ENCODE measurements at places on chromosomes 12 and 14. TPM values are rescaled to one million over a fixed set of nuclear protein-coding genes. Genes with fewer than 3 reads are reported as not detected.

- DNase-seq, result no peak
Measured at GRCh38 chr12:122282061-122282460, 15.8 kb upstream of the VPS33A start.

- no peak for DNase-seq
Measured at GRCh38 chr12:105214670-105215375, 21.2 kb downstream of the APPL2 start.

GRCh38 chr14:61803755-61804154 lies 41.5 kb downstream of the SNAPC1 start:
- no peak for DNase-seq

GRCh38 chr14:90611936-90612335 lies 204.3 kb downstream of the TTC7B start:
- DNase-seq, result no peak

- DNase-seq, result no peak
Measured at GRCh38 chr12:71392521-71393145, 47.0 kb upstream of the LGR5 start.

- peak; percentile 50 for DNase-seq
Measured at GRCh38 chr14:92945959-92946846, 23.3 kb downstream of the CHGA start.

- no peak for DNase-seq
Measured at GRCh38 chr12:124790650-124791400, 72.8 kb downstream of the SCARB1 start.

- no peak for DNase-seq
Measured at GRCh38 chr12:132597333-132598316, 12.8 kb downstream of the LRCOL1 start.

DNA sequence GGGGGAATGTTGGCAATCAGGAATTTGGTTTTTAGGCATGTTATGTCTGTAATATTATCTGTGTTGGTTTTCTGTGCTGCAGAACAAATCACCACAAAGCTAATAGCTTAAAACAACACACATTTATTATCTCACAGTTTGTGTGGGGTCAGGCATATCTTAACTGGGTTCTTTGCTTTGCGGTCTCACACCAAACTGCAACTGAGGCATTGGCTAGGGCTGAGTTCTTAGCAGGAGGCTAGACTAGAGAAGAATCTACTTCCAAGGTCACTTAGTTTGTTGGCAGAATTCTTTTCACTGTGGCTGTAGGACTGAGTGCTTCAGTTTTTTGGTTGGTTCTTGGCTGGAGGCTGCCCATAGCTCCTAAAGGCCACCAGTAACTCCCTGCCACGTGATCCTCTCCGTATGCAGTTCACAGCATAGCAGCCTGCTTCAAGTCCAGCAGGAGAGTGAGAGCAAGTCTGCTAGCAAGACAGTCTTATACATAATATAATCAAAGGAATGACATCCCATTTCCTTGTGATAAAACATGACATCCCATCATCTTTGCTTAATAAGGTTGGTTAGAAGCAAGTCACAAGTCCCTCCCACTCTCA lies 21.6 kb downstream of the ATF1 start:
- no peak for DNase-seq

GRCh38 chr14:79466938-79467527 lies 744.3 kb downstream of the DIO2 start:
- DNase-seq, result no peak

GRCh38 chr12:3263939-3264922 lies 187.1 kb downstream of the TSPAN9 start:
- no peak for DNase-seq

GRCh38 chr14:36647417-36647823 lies 14.2 kb upstream of the PAX9 start:
- DNase-seq, result no peak

GRCh38 chr12:27498149-27498548 lies 25.9 kb upstream of the PPFIBP1 start:
- DNase-seq, result no peak

- DNase-seq, result no peak
Measured at GRCh38 chr12:90211017-90211416, 502.4 kb upstream of the ATP2B1 start.

DNA sequence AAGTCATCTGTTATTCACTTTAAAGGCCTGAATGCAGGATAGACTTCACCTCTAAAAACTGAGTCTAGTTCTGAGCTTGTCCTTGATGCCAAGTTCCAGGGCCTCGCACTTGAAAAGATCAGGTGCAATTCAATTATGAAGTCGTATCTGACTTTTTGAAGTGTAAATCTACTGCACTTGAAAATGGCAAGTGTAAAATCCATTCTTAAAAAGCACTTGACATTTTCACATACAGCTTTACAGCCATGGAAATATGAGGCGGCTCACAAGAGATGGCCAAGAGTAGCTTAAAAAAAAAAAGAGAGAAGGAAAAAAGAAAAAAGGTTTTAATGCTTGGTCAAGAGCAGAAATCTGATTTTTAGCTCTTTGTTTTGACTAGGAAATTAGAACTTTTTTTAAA lies 172.5 kb downstream of the GXYLT1 start:
- no peak for DNase-seq

GRCh38 chr12:11623382-11623781 lies 26.1 kb upstream of the ETV6 start:
- DNase-seq, result no peak

DNA sequence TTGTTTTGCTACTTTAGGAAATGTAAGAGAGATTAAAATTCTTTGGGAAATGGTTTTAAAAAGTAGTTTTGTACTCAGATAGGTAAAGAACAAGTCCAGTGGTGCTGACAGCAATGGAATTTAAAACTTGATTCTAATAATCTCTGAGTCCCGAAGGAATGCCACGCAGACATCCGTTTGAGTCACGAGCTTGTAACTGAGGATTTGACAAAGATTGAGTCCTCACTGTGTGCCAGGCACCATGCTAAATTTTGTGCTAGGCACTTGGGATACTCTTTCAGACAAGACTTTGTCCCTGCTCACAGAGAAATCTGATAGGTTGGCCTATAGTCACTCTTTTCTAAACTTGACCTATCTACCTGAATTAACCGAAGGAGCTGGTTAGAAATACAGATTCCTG lies 12.7 kb downstream of the FLRT2 start:
- no peak for DNase-seq

GRCh38 chr12:108090932-108091678 lies 38.0 kb upstream of the WSCD2 start:
- no peak for DNase-seq

DNA sequence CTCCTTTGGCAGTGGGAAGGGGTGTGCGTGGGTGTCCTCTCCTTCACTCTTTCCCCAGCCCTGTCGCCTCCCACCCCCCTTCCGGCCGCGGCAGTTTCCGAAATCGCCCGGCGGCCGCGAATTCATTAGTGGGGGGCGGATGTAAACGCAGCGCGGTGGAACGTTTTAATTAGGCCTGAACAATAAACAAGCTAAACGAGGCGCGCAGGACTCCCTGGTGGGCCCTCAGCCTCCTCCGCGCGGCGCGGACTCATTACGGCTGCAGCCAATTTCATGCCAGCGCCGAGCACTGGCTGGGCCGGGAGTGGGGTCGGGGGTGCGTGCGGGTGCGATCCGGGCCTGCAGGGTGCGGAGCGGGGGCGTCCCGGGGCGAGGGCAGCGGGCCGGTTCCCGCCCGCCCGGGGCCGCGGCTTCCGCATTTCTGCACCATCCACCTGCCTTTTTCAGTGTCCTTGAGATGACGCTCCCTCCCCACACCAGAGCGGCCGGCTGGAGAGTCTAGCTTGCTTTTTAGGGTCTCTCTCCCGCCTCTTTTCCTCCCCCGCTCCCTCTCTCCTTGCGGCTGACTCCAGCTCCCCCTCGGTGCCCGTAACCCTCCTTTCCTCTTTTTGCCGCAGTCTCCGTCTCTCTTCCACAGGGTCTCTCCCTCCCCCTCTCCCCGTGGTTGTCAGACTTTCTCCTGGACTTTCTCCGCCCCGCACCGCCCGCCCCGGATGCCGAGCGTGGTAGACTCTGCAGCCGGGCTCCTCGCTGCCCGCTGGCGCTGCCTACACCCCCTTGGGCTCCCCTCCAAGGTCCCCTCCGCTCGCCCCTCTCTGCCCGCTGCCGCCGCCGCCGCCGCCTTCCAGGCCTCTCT lies at the start of gene CISTR:
CISTR (minus strand) TSS at position 644 of the 856 bp plus-strand sequence.
- DNase-seq, result peak; percentile 58

DNA sequence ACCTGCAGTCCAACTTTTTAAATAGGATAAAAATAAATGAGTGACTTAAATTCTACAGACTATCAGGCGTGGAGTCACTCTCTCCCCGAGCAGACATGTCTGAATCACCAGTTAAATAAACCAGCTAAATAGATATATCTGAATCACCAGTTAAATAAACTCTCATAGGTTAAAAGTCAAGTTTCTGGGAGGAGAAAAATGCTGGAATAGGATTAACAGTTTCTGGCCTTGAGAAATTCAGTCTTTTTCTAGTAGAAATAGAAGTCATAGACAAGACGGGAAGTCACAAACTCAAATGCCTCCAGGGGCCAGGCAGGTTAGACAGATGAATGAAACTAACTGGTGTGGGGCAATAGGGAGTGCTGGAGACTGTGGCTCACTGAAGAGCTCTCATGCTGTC lies 258.6 kb upstream of the TMEM132C start:
- no peak for DNase-seq

The NKX2-8 gene
- not detected for total RNA-seq

The CELA1 gene
- not detected for total RNA-seq

The FGD4 gene
- 14.9 TPM for total RNA-seq

The DTX1 gene
- 0.49 TPM for total RNA-seq

The ZC3H14 gene
- 37.1 TPM for total RNA-seq

The B4GALNT3 gene
- total RNA-seq, result 1.5 TPM

The SYT10 gene
- not detected for total RNA-seq

The KLRC2 gene
- total RNA-seq, result not detected
